ENCODE measurements at places on chromosomes 1 and 21.
A peak's percentile ranks its signal among the peaks of the same experiment; 100 is the strongest.

GRCh38 chr1:56824938-56825337 lies 5.7 kb upstream of the FYB2 start:
- no peak for DNase-seq

DNA sequence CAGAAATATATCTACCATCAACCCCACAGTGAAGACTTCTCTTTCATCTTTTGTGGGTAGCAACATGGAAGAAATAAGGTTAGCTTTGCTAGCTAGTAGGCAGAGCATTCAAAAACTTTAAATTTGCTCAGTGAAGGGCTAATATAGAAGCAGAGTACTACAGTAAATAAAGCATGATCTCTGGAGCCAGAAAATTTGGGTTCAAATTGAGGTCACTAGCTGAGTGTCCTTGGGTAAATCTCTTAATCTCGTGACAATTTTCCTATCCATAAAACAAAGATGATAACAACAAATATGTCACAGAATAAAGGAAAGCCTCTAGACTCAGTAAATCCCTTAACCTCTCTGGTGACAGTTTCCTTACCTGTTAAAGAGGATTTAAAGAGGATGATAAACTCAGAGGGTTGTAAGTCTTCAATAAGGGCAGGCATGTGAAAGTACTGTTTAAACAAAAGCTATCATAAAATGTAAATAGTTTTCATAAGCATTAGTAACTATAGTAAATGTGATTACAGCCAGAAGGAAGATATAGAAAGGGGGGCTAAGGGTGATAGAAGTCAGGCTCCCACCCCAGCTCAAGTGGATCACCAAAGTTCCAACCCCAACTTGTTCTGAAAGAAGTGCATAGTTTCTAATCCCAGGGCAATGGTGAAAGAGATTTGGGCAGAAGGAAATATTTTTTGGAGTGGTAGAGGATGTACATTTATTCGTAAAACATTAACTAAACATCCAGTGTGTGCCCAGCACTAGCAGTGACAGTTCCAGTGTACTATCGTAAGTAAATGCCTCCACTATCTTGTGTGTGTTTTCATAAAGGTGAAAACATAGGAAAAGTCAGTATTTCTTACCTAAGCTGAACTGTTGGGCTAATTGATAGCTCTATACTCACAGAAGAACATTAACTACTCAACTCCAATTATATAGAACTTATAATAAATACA lies 24.8 kb downstream of the TM2D1 start:
- DNase-seq: peak; percentile 11

- DNase-seq: no peak
These were observed 70.6 kb downstream of the PTGER3 start for GRCh38 chr1:70977041-70977440.

DNA sequence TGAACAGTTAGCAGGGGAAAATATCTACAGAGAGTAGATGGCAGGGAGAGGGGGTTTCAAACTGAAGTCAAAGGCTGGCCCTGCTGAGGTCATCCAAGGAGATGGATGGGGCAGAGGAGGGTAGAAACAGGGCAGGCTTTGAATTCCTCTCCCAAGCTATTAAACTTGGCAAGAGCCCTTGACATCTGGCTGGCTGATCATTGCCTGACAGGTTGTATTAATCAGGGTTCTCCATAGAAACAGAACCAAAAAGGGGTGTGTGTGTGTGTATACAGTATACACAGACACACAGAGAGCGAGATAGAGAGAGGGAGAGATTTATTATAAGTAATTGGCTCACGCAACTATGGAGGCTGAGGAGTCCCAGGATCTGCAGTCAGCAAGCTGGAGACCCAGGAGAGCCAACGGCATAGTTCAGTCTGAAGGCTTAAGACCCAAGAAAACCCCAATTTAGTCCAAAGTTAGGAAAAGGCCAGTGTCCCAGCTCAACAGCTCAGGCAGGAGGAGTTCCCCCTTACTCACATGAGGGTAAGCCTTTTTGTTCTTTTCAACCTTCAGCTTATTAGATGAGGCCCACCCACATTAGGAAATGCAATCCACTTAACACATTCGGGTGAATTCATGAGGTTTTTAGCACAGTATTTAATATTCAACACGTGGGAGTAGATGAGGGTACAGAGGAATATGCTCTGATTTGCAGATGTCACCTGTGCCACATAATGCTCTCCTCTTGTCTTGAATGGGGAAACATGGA lies 46.7 kb upstream of the HAO2 start:
- DNase-seq: no peak

DNA sequence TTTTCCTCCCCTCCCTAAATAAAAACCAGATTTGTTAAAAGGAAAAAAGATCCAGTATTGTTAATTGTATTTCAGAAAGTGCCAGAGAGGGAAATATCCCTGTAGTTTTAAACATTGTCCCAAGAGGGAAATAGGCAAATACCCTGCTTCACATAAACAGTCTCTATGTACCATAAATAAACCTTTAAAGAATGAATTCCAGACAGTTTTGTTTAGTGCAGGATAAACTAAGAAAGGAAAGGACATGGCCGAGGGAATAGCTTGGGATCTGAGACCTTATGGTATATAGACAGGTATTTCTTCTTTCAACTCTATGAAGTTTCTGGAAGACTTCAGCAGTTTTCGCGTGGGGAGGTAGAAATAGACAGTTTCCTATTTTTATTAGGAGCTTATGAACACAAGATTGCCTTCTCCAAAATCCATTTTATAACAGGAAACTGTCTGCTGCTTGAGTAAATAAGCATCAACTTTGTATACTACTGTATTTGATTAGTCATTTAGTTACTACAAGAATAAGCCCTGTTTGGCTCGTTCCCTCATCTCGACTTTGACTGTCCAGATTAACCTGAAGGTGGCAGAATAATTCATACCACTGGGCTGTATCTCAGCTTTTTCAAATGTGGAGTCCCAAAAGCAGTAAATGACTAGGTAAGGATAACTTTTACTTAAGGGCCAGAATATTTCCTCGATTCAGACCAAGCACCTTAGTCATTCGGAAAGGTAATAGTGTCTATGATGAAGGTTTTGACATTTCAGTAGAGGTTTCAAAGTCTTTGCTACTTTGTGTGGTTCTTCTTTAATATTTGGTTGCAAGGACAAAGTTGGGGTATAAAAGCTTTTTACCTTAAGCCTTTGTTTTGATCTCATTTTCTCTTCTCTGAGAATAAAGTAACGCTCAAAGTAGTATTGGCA lies 177.5 kb downstream of the VPS13D start:
- DNase-seq: peak; percentile 89

DNA sequence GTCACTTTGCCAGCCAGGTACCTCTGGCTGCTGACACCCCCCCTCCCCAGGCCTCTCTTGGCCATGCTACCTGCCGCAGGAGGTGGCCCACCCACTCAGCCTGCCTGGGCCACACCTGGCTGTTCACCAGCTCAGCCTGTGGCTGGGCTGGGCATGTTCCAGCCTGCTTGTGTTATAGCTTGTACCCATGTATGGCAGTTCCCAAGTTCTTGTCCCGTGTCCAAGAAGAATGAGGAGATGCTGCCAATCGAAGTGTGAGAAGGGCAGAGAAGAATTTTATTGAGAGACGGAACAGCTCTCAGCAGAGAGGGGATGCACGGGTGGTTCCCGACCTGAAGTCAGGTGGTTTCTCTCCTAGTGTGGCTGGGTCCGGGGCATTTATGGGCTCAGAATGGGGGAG lies 3.9 kb upstream of the MMEL1 start:
- DNase-seq: no peak

- DNase-seq: peak; percentile 46
These were observed 688 bp downstream of the PTTG1IP start for GRCh38 chr21:44872649-44873355.

GRCh38 chr1:99384021-99384420 lies 119.7 kb downstream of the PLPPR4 start:
- no peak for DNase-seq

DNA sequence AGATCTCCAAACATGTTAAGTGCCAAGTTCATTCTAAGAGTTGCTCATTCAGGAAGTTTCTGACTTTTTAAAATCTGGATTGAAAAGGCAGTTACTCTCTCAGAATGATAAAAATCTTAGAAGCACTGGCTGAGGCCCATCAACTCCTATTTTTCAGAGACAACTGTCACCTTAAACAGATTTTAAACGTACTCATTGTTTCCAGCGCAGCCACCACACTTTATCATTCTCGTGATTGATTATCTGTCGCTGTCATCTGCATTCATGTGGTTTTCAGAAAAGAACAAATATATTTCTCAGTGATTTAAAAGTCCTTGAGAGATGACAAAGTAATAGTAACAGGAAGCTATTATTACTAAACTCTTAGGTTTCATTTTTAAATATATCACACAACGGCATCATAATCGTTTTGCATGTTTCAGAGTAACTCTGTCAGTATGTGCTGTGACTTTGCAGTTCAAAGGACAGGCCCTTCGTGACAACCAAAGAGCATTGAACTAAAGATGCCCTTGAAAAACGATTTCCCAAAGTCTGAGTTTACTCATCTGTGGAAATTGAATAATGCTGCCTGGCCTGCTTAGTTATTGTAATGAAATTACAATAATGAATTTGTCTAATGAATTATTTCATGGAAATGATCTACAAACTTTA lies 14.9 kb upstream of the KCNK1 start:
- no peak for DNase-seq

GRCh38 chr1:202702088-202702487 lies 8.2 kb downstream of the SYT2 start:
- no peak for DNase-seq

DNA sequence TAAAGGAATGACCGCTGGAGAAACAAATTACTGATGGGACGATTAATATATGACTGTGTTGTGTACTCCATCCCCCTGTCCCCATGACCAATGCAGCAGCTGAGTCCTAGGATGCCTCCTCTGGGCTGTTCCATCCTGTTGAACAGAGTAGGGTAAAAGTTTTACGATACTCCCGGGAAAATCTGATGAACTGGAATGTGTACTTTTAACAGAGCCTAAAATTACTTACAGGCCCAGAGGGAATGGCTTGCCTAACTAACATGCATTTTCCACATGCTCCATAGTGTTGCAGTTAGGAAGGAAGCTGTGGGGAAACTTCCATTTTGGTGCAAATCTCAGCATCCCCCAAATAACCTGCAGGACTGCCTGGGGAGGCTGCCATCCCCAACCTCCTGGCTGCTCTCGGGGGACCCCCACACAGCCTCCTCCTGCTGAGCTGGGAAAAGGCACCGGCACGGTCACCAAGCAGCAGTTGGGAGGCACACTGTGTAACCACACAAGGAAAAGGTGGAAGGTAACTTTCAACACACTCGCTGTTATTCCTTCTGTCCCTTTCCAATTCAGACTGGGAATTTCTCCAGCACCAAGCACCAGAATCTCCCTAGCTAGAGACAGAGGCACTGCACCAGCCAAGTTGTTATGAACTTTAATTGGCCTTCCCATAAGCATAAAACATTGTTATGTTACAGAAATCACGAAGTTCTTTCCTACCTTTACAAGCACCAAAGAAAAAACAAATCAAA lies 97.2 kb downstream of the BCAR3 start:
- no peak for DNase-seq

- peak; percentile 81 for DNase-seq
These were observed 714.7 kb downstream of the NCAM2 start for GRCh38 chr21:21712748-21713520.

- DNase-seq: no peak
These were observed 58.2 kb downstream of the ARHGEF10L start for GRCh38 chr1:17597651-17598050.

GRCh38 chr1:153659175-153659534 lies 652 bp downstream of the SNAPIN start:
- no peak for DNase-seq

- no peak for DNase-seq
These were observed 12.9 kb downstream of the MIIP start for GRCh38 chr1:12032161-12032621.

GRCh38 chr1:231558708-231559185 lies 30.3 kb downstream of the TSNAX start:
- DNase-seq: no peak

- no peak for DNase-seq
These were observed 16.4 kb upstream of the F13B start for GRCh38 chr1:197083474-197083873.

- DNase-seq: peak; percentile 49
These were observed 803 bp downstream of the COP1 start for GRCh38 chr1:176206006-176206960.

- peak; percentile 45 for DNase-seq
These were observed 49.0 kb downstream of the ABCA4 start for GRCh38 chr1:94071976-94072375.

GRCh38 chr1:116389013-116389412 lies 16.0 kb downstream of the ATP1A1 start:
- no peak for DNase-seq

- DNase-seq: no peak
These were observed 36.8 kb upstream of the PPP1R15B start for GRCh38 chr1:204448344-204448964.

GRCh38 chr1:147568551-147568950 lies 27.2 kb downstream of the BCL9 start:
- DNase-seq: no peak

DNA sequence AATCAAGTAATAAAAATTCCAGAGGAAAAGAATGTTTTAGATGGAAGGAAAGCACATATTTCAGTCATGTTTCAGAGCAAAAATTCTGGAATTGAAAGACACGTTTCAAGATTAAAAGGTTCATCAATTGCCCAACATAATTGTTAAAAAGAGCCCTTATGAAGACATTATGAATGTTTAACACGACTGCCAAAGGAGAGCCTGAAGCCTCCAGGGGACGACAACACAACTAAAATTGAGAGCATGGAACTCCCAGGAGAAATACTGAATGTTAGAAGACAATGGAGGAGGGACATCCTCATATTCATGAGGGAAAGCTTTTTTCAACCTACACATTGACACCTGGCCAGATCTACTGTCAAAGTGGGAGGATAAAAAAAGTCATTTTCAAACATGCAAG lies 16.0 kb downstream of the OR2T11 start:
- no peak for DNase-seq

GRCh38 chr21:39976800-39977199 lies 109.6 kb downstream of the PCP4 start:
- DNase-seq: no peak

GRCh38 chr1:48506870-48507269 lies 34.9 kb upstream of the SPATA6 start:
- no peak for DNase-seq

GRCh38 chr1:65572701-65573421 lies 152.4 kb downstream of the LEPR start:
- no peak for DNase-seq

DNA sequence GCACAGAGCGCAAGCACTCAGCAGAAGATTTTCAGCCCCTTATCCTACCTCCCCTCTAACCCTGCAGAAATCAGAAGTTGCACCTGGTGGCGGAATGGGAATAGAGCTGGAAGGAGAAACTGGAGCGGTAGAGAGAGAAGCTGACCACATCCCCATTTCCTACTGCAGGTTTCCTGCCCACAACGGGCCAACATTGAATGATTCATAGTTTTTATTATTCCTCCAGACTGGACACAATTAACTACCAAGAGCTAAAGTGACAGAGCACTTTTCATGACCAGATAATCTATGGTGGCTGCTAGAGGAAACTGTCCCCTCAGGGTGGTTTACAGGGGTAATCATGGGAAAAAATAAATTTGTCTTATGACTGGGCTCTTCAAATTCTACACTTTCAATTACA lies 21.3 kb upstream of the LRRC8D start:
- no peak for DNase-seq

- DNase-seq: no peak
These were observed 150.8 kb upstream of the ETV3 start for GRCh38 chr1:157288996-157289395.
